ENCODE measurements at places on chromosomes 3 and 15.
A peak's percentile ranks its signal among the peaks of the same experiment; 100 is the strongest.

DNA sequence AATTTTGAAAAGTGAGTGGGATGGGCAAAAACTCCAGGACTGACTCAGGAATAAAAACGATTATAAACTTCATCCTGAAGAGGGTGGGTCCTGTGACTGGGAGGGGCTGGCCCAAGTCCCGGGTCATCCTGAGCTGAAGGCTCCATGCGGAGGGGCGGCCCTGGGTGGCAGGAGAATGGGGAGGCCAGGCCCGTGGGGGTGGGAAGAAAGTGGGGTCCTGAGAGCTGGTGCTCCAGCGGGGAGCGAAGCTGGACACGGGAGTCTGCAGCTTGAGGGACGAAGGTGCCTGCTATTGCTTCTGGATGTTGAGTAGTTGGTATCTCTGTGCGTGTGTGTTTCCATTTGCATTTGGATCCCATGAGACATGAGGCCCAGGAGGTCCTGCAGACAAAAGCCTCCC lies 4.7 kb upstream of the OCA2 start:
- DNase-seq: no peak

- DNase-seq: no peak
These were observed 132.9 kb upstream of the LRIG1 start for GRCh38 chr3:66633402-66634381.

DNA sequence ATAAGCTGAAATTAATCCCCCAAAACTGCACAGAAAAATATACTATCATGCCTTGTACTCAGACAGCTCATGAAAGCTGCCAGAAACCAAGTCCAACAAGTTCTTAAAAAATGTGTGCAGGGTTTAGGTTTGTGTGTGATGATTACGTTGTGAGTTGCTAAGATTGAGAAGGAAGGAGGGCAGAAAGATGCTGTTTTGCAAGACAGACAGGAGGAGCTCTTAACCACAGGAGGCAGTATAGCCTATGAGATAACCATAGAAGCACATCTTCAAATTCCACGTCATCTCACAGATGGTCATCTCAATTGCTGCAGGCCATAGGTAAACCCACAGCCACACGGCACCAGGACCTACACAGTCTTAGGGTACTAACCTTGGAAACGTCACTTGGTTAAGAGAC lies 191.9 kb downstream of the STT3B start:
- DNase-seq: peak; percentile 28

- peak; percentile 15 for DNase-seq
These were observed 1178.7 kb downstream of the ROBO1 start for GRCh38 chr3:78588906-78589621.

DNA sequence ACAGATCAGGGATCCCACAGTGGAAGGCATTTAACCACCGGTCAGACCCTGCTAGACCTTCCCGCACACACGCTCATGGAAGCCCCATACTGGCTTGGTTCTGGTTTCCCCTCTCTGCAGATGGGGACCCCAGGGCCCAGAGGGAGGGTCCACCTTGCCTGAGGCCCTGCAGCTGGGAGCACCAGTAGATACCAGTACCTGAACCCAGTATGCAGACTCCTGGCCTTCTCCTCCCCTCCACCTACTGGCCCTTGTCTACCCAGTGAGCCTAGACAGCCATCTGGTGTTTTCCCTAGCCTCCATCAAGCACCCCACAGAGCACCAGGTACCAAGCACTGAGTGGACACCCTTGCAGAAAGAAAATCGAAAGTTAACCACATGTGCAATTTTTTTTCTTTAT lies 65.1 kb downstream of the MEGF11 start:
- DNase-seq: peak; percentile 69

- no peak for DNase-seq
These were observed 75.8 kb downstream of the DNAJB8 start for GRCh38 chr3:128390867-128391266.

DNA sequence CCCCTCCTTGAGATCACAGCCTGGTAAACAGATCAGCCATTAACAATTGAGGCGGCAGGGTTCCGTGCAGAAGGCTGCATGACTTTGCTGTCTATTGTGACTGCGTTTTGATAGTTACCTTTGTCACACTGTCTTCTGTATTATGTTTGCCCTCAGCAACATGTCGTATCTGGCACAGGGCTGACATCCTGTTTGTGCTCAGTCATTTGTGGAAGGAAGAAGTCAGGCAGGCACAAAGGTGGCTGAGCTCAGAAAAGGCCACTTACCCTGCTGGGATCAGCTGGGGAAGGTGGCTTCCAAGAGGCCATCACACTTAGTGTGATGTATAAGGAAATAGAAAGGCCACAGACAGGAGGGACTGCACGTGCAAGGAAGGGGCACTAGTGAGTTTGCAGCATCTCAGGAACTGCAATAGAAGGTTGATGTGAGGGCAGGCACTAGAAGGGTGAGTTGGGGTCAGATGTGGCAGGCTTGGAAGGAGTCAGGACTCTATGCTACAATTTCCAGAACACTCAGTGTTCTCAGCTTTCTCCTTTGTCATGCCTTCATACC lies 13.4 kb downstream of the PML start:
- DNase-seq: no peak

All from NCI-H82 (cell line).